Cardiac muscle cell (in vitro differentiated cells and primary cell): ENCODE measurements at places on chromosomes 2 and 18. TPM values are rescaled to one million over a fixed set of nuclear protein-coding genes. Genes with fewer than 3 reads are reported as not detected.

DNA sequence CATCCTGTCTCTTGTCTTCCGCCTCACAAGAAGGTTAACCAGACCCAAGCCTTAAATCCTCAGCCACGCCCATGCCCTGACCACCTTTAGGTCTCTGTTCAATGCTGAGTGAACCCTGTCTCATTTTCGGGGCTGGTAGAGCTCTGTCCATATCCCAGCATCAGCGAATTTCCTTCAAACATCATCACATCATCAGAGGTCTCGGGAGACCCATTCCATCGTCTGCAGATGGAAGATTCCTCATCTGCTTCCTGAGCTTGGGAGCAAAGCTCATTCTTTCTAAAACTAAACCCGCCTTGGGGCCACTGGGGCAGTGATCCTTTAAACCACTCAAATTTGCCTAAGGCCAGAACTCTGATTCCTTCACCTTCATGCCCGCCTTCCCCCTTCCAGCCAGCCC is 173.7 kb downstream of the TTC32 start:
- DNase-seq: no peak

- no peak for DNase-seq
Measured at GRCh38 chr2:188751816-188752215, 222.4 kb upstream of the COL3A1 start.

GRCh38 chr2:101559551-101559950 is 84.6 kb upstream of the RFX8 start:
- no peak for DNase-seq

DNA sequence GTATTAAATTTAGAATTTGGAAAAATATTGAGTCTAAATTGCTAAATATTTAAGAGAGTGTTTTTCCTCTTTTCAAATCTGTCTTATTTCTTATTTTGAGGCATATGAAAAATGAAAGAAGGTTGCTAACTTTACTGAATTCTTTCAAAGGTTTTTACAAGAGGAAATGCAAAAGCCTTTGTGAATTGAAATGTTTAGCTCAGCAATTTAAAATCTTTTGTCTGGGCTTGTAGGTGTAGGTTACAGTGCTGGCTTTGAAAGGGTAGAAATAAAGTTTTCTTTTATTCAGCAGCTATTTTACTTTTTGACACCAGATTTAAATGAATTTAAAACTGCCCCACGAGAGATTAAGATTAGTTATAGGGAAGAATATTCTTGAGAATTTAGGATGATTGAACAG is 192.0 kb downstream of the CDH7 start:
- no peak for DNase-seq

WIPF1 gene
- polyA plus RNA-seq: 8.3 and 18.3 TPM in 2 replicates

NEMP2 gene
- polyA plus RNA-seq: 2.5 and 5.7 TPM in 2 replicates

IL1RN gene
- polyA plus RNA-seq: not detected in 2 replicates

L3MBTL4 gene
- polyA plus RNA-seq: 4.4 and 9.3 TPM in 2 replicates
